Vagina (tissue), 2 donors: ENCODE measurements at places on chromosomes 2 and 18. TPM values are rescaled to one million over a fixed set of nuclear protein-coding genes. Genes with fewer than 3 reads are reported as not detected.

DNA sequence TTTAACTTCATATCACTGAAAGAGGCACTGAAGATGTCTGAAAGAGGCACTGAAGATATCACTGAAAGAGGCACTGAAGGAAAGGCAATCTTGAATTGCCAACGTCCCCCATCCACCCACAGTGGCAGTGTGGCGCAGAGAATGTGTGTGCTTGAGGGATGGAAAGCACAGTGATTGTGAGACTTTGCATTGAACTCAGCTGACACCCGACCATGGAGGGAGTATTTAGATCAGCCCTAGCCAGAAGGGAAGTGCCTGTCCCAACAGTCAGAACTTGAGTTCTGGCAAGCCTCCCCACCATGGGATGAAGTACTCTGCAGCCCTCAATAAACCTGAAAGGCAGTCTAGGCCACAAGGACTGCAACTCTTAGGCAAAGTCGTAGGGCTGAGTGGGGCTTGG lies 33.8 kb downstream of the MAP4K3 start:
- no peak for DNase-seq

The WDR75 gene
- 30.7 TPM for total RNA-seq

GRCh38 chr2:171858397-171858958 lies 35.6 kb downstream of the SLC25A12 start:
- no peak for DNase-seq

GRCh38 chr18:76476665-76477561 lies 18.1 kb downstream of the ZNF516 start:
- no peak for DNase-seq
